ENCODE measurements at places on chromosomes 7 and 10.

GRCh38 chr10:680146-680545, 9.3 kb downstream of the DIP2C start:
- DNase-seq: no peak
- no peak overlapping the region for H3K27ac ChIP-seq
- no peaks in the 10 kb centered on the region for H3K36me3 ChIP-seq
- peaks cover 4% of the 10 kb centered on the region for H3K27me3 ChIP-seq

DNA sequence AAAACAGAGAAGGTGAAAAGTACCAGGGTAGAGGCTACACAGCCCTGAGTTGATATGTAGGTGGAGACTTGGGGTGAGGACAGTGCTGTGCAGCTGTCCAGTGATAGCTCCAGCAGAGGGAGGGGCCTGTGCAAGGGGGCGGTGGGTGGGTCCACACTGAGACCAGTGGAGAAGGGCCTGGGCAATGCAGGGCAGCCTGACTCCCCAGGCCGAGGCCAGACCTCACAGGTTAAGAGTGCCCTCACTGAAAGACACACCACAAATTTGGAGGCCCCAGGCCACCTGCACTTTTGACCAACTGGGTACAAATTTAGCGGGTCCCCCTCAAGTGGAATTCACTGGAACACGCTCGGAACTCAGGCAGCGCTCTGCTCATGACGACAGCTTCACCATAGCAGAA, 6.7 kb upstream of the RASGEF1A start:
- no peak overlapping the region for H3K4me3 ChIP-seq
- H3K27me3 ChIP-seq: peaks cover 72% of the 10 kb centered on the region
- no peaks in the 10 kb centered on the region for H3K4me1 ChIP-seq
- no peak for DNase-seq

GRCh38 chr7:131961054-131961680, 404.7 kb upstream of the PODXL start:
- no peaks in the 10 kb centered on the region for H3K27me3 ChIP-seq
- no peaks in the 10 kb centered on the region for H3K36me3 ChIP-seq
- H3K27ac ChIP-seq: no peak overlapping the region

- H3K4me3 ChIP-seq: no peak overlapping the region
- H3K36me3 ChIP-seq: peaks cover 13% of the 10 kb centered on the region
- no peak overlapping the region for H3K27ac ChIP-seq
These were observed 69.4 kb upstream of the OGDHL start for GRCh38 chr10:49831352-49832035.

GRCh38 chr7:83849131-83849530, 200.2 kb upstream of the SEMA3E start:
- no peaks in the 10 kb centered on the region for H3K27me3 ChIP-seq
- no peak for DNase-seq
- no peak overlapping the region for H3K4me3 ChIP-seq
- no peak overlapping the region for H3K27ac ChIP-seq
- H3K4me1 ChIP-seq: no peaks in the 10 kb centered on the region

DNA sequence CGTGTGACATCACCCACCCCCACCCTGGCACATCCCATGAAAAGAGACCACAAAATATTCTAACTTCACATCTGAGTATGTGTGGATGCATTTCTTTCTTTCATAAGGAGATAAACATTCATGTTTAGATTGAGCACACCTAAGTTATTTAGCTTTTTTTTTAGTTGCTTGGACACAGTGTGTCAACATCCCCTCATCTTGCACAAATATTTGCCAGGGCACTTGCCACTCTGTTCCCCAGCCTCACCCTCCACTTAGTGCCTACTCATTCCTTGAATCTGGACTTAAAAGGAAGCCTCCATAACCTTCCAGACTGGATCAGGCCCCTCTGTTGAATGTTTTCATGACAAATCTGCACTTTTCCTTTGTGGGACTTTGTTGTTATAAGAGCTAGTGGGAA, 338.9 kb upstream of the IGFBP3 start:
- no peaks in the 10 kb centered on the region for H3K27me3 ChIP-seq
- H3K27ac ChIP-seq: no peak overlapping the region
- no peaks in the 10 kb centered on the region for H3K4me1 ChIP-seq

DNA sequence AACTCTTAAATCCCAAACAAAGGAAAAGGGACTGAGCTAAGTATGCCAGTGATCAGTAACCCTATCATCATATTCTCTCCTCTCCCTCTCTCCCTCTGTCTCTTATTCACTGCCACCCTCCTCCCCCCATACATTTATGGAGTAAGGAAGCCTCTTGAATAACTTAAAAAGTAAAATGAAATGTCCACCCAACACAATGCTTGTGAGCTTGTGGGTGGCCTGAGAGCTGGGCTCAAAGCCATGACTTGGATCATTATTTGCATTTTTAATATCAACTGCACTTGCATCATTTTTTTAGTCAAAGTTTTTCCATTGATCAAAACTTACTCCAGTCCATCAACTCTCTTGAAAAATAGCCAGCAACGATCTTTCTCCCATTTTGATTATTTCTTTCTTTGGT, 46.8 kb downstream of the FAM107B start:
- H3K36me3 ChIP-seq: peaks cover 4% of the 10 kb centered on the region
- H3K4me1 ChIP-seq: peaks cover 24% of the 10 kb centered on the region
- H3K27ac ChIP-seq: no peak overlapping the region
- no peak overlapping the region for H3K4me3 ChIP-seq
- no peaks in the 10 kb centered on the region for H3K27me3 ChIP-seq

GRCh38 chr7:101924171-101924570, 106.7 kb downstream of the CUX1 start:
- peak overlapping the region; percentile 58 for H3K27ac ChIP-seq
- no peaks in the 10 kb centered on the region for H3K27me3 ChIP-seq
- no peaks in the 10 kb centered on the region for H3K36me3 ChIP-seq
- H3K4me1 ChIP-seq: peaks cover 3% of the 10 kb centered on the region
- no peak overlapping the region for H3K4me3 ChIP-seq
- DNase-seq: no peak

- H3K36me3 ChIP-seq: peaks cover 3% of the 10 kb centered on the region
- DNase-seq: no peak
- no peak overlapping the region for H3K4me3 ChIP-seq
- peaks cover 20% of the 10 kb centered on the region for H3K4me1 ChIP-seq
- peaks cover 100% of the 10 kb centered on the region for H3K27me3 ChIP-seq
These were observed 5.1 kb downstream of the TLX1 start for GRCh38 chr10:101136007-101136707.

DNA sequence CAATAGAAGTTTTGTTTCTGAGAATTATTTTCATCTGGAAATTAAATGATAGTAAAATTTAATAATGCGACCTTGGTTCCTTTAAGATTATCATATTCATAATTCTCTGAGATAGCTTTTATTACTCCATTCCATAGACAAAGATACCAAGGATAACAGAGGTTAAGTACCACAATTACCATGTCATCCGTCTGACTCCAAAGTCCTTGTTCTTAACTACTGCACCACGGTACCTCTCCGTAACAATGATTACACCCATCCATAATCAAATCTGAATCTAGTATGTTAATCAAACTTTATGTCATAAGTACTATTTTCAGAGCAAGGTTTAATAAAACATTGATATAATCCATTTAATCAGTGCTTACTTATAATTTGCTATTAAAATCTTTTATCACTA, 8.4 kb downstream of the ZDHHC6 start:
- H3K36me3 ChIP-seq: peaks cover 35% of the 10 kb centered on the region
- DNase-seq: no peak
- no peak overlapping the region for H3K27ac ChIP-seq

GRCh38 chr10:15718694-15719048, 1.1 kb downstream of the ITGA8 start:
- peaks cover 51% of the 10 kb centered on the region for H3K27me3 ChIP-seq
- no peaks in the 10 kb centered on the region for H3K36me3 ChIP-seq
- no peak overlapping the region for H3K27ac ChIP-seq
- no peak for DNase-seq

- H3K27ac ChIP-seq: no peak overlapping the region
- no peaks in the 10 kb centered on the region for H3K36me3 ChIP-seq
- no peaks in the 10 kb centered on the region for H3K4me1 ChIP-seq
These were observed 51.6 kb downstream of the PRLHR start for GRCh38 chr10:118543714-118544400.

GRCh38 chr7:50349399-50349798, 44.9 kb downstream of the IKZF1 start:
- H3K4me1 ChIP-seq: peaks cover 92% of the 10 kb centered on the region
- H3K27ac ChIP-seq: peak overlapping the region; percentile 96
- peak overlapping the region; percentile 1 for H3K4me3 ChIP-seq
- peaks cover 78% of the 10 kb centered on the region for H3K36me3 ChIP-seq

GRCh38 chr7:11191574-11192220, 218.0 kb downstream of the PHF14 start:
- DNase-seq: no peak
- peaks cover 18% of the 10 kb centered on the region for H3K27me3 ChIP-seq
- no peak overlapping the region for H3K4me3 ChIP-seq

DNA sequence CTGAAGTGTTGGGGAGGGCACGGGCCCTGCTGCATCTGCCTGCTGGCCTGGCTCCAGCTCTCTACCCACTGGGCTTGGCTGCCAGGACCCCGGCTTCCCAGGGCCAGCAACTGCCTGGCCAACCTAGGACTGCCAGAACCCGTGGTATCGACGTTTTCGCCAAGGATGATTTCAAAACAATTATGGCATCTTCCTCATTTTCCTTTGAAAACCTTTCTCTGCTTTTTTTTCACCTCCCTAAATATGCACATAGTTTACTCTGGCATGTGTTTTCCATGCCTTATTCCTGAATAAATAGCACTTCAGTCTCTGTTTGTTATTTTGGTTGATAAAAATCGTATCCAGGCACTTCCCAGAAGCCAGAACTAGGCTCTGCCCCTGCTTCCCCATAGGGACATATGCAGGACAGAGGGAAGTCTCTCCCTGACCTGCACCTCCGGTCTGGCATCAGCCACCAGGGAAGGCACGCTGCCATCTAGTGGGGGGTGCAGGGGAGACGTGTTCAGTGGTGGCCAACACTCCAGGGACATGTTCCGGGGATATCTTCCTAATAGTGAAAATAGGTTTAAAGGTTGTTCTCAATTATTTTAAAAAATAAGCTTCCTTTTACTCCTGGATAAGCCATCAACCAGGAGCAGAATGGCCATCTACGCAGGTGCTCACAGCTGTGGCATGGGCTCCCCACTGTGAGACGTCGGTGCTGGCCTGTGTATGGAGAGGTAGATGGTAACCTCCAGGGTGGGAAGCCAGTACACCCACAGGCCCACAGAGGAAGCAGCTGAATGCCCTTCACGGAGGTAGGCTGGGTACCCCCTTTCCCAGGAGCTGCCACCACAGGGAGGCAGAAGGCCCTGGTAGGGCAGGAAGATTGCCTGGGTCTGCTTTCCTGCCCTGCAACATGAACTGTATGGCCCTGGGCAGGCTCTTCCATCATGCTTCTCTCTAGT, 30.7 kb upstream of the ANTXRL start:
- H3K27me3 ChIP-seq: no peaks in the 10 kb centered on the region
- H3K36me3 ChIP-seq: peaks cover 43% of the 10 kb centered on the region
- peaks cover 15% of the 10 kb centered on the region for H3K4me1 ChIP-seq
- DNase-seq: peak; percentile 67
- no peak overlapping the region for H3K4me3 ChIP-seq

- no peak for DNase-seq
- H3K27me3 ChIP-seq: no peaks in the 10 kb centered on the region
- H3K4me3 ChIP-seq: no peak overlapping the region
- H3K27ac ChIP-seq: no peak overlapping the region
- no peaks in the 10 kb centered on the region for H3K36me3 ChIP-seq
- H3K4me1 ChIP-seq: no peaks in the 10 kb centered on the region
These were observed 17.8 kb downstream of the VWC2 start for GRCh38 chr7:49791088-49791741.

DNA sequence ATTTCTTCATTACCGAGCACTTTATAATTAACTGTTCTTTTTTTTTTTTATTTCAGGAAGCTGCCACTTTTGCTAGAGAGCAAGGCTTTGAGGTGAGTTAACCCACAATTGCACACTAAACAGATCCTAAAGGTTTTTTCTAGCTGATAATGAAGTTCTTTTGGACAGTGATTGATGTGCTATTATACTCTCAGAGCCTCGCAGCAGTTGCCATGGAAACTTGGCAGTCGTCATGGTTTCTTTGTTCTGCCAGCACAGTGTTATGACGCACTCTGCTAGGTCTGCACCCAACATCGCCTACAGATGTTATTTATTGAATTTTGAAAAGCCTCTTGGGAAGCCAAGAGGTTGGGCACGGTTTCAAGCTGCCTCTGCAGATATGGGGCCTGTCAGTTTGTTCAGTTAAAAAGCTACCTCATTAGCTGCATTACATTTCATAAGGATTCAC, 237.2 kb upstream of the KAT6B start:
- H3K27ac ChIP-seq: peak overlapping the region; percentile 82
- H3K36me3 ChIP-seq: peaks cover 13% of the 10 kb centered on the region
- peaks cover 60% of the 10 kb centered on the region for H3K4me1 ChIP-seq
- peak; percentile 92 for DNase-seq
- H3K27me3 ChIP-seq: no peaks in the 10 kb centered on the region

DNA sequence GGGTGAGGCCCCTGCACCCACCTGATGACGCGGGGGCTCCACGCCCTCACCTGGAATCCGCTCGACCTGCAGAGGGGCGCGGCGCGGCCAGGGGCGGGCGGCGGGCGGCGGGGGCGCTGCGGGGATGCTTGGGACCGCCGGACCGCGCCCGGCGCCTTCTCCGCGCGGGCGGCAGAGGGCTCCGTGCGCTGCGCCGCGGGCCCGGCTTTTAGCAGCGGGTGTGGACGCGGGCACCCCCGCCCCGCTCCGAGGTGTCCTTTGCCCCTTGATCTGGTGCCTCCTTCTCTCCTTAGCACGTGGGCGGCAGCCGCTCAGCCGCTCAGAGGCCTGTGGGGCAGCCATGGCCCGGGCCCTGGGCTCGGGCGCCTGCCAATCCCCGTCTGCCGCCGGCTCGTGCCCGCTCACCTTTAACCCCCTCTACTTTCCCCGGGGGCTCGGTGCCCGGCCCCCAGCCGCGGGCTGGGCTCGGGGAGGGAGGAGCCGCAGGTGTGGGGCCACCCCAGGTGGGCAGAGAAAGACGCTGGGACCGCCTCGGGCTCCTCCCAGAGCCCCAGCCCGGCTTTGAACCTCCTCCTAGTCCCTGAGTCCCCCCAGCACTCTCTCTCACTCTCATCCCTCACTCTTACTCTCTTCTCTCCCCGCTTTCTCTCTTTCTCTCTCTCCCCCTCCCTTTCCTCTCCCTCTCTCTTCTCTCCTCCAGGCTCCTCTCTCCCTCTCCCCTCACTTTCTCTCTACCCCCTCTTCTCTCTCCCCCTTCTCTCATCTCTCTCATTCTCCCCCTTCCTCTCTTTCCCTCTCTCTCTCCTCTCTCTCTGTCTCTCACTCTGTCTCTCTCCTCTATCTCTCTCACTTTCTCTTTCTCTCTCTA, 19.7 kb upstream of the VPS37D start:
- peak overlapping the region; percentile 12 for H3K4me3 ChIP-seq
- H3K36me3 ChIP-seq: no peaks in the 10 kb centered on the region
- H3K4me1 ChIP-seq: peaks cover 9% of the 10 kb centered on the region
- H3K27me3 ChIP-seq: peaks cover 85% of the 10 kb centered on the region
- DNase-seq: peak; percentile 44

- DNase-seq: no peak
- H3K4me1 ChIP-seq: peaks cover 73% of the 10 kb centered on the region
- H3K36me3 ChIP-seq: peaks cover 18% of the 10 kb centered on the region
- H3K27ac ChIP-seq: peak overlapping the region; percentile 98
- peaks cover 4% of the 10 kb centered on the region for H3K27me3 ChIP-seq
These were observed 40.0 kb downstream of the VOPP1 start for GRCh38 chr7:55532150-55532917.
